Midbrain (tissue), 1 donor: ENCODE measurements at places on chromosomes 3 and 15.

DNA sequence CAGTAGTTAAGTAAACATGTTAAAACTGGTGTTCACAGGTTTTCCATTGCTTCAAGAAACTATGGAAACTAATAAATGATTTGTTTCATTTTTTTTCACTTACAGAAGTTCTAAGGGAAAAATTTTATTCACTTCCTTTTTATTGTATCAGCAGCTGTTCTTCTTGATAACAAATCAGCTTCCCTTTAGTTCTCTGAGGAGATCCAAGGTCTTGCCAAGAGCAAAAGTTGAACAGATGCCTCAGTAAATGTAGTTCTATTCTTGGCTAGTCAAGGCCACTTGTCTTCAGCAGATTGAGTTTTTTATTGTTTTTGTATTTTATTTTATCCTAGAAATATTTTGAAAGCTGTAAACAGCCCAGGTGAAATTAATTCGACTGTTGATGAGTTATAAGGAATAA, 41.8 kb downstream of the KCNH8 start:
- no peak for DNase-seq

DNA sequence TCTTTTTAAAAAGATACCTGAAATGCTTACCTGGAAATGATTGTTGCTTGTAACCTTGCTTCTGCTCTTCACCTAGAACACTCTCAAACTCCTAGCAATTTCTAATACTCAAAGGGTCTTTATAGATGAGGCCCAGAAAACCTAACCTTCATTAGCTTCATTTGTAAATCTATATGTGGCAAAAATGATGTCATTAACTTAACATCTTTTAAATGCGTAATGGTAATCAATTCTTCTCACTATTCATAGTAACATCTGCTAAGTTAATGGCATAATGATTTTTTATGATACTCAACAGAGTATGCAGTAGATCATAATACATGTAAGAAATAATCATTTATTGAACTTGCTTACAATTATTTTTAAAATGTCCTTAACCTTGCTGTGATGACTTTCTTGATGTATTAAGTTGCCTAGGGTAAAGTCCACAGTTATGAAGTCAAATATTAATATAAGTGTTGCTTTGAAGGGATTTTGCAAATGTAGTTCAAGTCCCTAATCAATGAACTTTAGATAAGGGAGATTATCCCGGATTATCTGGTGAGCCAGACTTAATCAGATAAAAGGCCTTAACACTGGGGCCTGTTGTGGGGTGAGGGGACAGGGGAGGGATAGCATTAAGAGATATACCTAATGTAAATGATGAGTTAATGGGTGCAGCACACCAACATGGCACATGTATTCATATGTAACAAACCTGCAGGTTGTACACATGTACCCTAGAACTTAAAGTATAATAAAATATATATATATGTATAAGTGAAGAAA, 10.1 kb upstream of the SERPINI2 start:
- no peak for DNase-seq

DNA sequence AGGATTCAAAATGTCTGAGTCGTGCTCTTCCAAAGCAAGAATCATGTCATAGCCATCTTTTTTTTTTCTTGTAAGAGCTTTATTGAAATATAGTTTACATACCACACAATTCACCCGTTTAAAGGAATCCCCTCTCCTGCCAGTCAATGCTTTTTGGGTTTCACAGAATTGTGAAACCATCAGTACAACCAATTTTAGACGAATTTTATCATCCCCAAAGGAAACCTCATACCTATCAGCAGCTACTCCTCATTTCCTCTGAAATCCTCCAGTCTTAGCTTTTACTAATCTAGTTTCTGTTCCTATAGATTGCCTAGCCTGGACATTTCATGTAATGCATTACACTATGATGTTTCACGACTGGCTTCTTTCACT, 39.6 kb downstream of the ADIPOQ start:
- DNase-seq: no peak

DNA sequence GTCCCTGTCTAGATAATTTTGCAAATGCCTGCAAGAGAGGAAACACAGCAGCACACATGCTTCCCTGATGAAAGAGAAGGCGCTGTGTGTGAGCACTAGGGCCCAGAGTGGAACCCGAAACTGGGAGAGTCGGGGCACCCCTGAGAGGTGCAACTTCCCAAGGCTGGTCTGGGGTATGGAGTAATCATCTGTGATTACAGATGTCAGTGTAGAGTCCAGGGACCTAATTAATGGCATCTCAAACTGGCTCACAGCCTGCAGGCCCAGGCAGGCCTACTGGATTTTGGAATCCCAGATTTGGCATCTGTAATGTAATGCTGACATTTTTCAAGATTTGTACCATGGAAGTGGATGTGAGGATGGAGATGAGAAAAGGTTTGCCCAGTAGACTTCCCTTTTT, 29.4 kb downstream of the PGPEP1L start:
- DNase-seq: no peak

- no peak for DNase-seq
These were observed 22.3 kb upstream of the CBLB start for GRCh38 chr3:105891101-105891500.

DNA sequence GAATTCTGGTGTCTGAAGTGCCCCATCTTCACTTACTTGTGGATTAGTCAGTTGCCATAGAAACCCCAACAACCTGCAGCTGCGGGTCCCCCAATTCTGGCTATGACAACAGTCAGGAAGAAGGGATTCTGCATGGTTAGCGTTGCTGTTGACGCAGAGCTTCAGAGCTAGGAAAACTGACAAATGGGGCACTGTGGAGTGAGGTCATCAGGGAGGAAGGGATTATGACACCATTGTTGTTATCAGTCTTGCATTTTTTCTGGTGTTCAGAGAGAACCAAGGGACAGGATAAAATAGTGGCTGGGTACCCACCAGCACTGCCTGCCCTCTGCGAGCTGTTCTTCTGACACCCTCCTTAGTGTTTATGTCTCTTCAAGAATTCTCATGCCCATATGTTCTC, 367.7 kb upstream of the ARRDC4 start:
- DNase-seq: no peak

DNA sequence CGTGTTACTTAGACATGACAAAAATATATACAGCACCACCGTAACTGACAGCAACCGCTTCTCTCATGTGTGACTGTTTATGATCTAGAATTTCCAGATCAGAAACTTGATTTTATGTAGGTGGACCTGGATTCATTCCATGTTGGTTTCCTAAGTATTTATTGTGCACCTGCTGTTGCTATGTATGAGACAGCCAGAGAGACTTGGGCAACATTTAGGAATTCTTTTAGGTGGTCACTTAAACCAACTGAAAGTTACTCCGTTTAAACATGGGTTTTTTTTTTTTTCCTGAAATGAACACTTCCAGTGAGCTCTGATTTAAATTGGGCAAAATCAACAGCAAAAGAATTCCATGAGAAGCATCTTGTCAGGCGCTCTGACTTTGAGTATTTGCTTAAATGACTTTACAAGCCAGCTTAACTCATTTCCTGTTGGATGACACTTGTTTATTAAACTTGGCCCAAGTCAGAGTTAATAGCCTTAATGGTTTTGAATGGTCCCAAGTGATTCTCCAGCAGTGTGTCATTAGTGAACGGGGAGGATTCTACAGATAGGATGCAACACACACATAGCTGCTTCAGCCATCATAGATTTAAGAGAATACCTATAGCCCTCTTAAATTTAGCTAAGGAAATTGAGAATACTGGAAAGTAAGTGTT, 31.8 kb downstream of the MITF start:
- no peak for DNase-seq

DNA sequence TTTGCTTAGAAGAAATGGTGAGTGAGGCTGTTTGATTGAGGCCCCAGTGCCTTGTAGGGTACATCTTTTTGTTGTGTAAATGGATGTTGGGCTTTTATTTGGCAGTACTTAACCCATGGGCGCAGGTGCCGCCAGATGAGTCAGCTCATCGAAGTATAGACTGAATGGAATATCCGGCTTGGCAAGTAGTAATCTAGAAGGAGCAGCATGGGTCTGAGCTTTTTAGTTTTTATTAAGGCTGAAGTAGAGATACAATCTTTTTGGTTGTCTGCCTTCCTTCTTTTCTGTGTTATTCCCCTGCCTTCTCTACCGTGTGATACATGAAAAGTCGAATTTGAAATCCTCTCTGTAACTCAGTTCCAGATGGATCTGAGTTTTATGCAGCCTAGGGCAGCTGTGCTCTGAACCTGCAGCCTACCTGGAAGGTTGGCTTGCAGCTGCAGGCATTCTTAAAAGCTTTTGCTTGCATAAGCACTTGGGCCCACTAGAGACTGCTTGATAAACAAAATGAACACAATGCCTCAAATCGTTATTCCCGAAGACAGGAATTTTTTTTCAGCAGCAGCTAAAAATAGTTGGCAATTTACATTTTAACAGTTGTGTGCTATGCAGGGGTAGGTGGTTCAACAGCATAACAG, 177.5 kb upstream of the CGNL1 start:
- no peak for DNase-seq

DNA sequence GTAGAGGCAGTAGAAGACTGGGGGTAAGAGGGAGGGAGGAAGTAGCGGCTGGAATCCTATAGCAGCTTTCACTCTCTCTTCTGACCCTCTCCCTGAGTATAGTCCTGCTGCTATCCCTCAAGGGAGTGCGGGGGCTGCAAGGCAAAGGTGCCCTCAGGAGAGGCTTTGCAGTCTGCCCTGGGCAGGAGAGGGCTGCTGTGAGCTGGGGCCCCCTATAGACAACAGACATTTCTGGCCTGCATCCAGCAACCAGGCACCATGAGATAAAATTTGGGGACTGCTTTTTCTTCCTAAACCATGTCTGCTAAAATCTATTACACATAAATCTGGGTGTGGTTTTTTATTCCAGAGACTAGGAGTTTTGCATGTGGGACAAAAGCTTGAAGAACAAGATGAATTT, 48.0 kb downstream of the SACM1L start:
- DNase-seq: no peak

DNA sequence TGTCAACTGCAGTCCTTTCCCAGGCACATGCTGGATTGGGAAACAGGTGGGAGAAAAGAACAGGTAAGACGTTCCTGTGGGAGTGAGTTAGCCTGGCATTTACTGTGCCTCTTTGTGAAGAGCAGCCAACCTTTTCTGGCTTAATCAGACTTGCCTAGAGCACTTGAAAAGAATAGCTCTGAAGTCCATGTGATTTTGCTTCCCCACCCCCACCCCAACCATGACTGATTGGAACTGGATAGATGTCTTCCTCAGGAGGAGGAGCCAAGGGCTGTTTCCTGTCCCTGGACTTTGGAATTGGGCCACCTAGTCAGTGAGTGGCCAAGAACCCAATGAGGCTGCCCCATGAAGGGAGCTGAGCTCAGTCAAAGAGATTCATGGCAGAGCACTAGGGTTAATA, 4.7 kb upstream of the TMEM41A start:
- no peak for DNase-seq

DNA sequence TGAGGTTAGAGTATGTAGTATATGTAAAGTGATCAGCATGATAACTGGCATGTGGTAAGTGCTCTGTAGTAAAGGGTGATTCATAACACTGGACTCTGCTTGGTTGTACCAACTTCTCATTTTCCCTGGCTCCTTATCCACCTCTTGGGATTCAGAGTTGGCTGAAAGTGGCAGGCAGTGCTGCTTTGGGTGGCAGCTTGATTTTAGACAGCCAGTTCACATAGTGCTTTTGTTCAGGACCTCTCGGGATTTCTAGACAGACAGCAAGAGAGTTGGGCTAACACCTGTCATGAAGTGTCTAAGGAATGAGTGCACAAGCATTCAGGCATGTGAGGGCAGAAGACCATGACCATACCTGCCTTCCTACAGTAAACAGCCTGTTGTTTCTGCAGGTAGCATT, 69.0 kb downstream of the RBM6 start:
- DNase-seq: no peak

DNA sequence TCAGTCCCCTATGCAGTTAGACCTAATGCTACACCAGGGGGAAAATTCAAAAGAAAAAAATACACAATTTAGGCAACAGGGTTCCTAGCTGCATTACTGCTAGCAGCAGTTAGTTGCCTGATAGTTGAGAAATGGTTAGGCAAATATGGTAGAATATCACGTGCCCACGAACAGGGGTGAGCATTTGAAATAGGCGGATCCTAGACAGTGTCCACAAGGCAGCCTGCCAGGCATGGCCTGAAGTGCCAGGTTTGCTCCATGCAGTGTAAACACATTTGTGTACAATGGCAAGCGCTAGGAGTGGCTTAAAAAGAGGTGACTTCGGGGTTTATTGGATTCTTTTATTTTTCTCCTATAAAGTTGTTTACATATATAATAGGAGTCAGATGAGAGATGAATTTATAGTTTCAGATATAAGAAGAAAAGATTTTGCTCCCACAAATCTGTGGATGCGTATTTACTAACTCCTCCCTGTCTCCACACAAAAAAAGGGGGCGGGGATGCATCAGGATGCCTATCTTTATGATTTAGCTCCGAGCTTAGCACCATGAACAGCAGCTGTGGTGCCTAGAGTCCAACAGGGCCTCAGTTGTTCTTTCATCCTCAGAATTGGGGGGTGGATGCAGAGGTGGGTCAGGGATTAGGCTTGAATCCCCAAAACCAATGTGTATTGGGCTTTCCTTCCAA, 3.9 kb upstream of the TGM4 start:
- DNase-seq: no peak

DNA sequence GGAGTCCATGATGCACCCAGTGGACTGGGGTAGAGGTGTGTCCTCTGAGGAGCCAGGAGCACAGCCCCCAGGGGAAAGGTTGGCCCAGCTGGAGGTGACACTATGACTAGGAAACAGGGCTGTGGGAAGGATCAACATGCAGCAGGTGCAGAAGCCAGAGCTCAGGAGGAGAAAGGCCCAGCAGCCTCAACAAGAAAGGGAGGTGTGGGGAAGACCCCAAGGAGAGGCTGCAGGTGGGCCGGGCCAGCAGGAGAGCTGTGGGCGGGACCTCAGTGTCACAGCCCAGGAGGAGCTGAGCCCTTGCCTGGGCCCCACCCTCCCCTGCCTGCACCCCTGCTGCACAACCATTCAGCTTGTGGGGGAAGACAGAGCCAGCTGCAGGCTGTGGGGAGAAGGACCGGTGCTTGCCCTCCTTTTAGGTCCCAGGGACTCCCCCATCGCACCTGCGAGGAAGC, 18.4 kb upstream of the KLF13 start:
- DNase-seq: no peak

DNA sequence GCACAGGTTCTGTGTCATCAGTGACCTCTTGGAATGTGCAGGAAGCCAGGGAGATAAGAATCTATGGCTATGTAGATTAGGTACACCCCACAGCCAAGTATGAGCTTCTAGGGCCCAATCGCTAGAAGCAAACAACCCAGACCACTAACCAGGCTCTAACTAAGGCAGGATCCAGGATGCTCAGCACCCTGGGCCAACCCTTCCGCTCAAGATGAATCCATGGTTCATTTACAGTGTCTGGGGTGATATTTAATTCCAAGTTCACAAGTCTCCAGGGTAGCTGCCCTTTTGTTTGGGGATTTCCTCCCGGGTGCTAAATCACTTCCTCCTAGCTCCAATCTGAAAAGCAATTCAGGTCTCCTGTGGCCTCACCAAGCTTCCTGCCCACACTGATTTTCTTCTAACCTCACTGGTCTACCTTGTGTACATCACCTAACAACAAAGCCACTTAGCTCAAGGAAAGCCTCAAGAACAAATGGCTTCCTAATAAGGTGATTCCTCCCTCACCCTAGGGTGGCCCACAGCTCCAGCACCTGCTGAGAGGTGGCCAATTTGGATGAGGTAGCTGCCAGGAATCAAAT, 2.4 kb downstream of the EHD4 start:
- no peak for DNase-seq

- no peak for DNase-seq
These were observed 265.9 kb downstream of the SHQ1 start for GRCh38 chr3:72582211-72582878.

- DNase-seq: no peak
These were observed 19.1 kb upstream of the ATP13A3 start for GRCh38 chr3:194505791-194506415.
